ENCODE measurements at places on chromosomes 11 and 22.

DNA sequence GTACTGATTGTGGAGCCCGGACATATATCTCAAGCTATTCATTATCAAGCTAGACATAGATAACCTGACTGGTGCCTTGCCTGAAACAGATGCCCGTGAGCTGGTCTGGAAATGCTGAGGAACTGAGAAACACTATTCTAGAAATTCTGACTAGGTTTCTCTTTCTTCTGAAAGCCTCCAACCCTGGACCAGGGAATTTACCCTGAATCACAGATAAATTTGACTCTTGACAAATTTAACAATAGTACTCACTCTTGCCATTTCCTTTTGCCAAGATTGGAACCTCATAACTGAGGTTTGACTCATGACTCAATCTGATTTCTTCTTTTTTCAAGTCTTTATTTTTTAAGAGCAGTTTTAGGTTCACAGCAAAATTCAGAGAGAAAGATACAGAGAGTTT is 189.6 kb upstream of the SYN3 start:
- no peak for DNase-seq

DNA sequence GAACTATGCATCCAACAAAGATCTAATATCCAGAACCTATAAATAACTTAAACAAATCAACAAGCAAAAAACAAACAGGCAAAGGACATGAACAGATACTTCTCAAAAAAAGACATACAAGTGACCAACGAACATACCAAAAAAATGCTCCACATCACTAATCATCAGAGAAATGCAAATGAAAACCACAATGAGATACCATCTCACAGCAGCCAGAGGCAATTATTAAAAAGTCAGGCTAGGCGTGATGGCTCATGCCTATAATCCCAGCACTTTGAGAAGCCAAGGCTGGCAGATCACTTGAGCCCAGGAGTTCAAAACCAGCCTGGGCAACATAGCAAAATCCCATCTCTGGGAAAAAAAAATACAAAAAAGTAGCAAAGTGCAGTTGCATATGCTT is 10.7 kb downstream of the SAA4 start:
- no peak for DNase-seq

DNA sequence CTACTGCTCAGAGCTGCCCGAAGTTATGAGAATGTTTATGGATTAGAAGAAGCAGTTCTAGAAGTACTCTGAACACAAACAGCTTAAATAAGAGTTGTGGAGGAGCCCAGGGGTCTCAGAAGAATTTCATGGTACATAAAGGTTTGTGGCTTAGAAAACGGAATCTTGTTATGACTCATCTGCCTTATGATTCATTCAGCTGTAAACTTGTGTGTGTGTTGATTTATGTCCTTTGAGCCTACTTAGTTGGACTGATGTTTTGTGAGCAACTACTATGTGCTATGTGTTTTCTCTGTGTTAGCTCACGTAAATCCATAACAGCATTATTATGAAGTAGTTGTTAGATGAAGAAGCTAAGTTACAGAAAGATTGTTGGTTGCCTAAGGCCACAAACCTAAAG is 203.7 kb downstream of the PGR start:
- no peak for DNase-seq

- DNase-seq: no peak
Measured at GRCh38 chr11:113202431-113202830, 112.0 kb upstream of the TTC12 start.

All from Right ventricle myocardium superior (tissue), 1 donor.